ENCODE measurements at places on chromosomes 3 and 15.
A peak's percentile ranks its signal among the peaks of the same experiment; 100 is the strongest.

GRCh38 chr3:32359766-32360492, 31.7 kb upstream of the CMTM7 start:
- no peak for DNase-seq

DNA sequence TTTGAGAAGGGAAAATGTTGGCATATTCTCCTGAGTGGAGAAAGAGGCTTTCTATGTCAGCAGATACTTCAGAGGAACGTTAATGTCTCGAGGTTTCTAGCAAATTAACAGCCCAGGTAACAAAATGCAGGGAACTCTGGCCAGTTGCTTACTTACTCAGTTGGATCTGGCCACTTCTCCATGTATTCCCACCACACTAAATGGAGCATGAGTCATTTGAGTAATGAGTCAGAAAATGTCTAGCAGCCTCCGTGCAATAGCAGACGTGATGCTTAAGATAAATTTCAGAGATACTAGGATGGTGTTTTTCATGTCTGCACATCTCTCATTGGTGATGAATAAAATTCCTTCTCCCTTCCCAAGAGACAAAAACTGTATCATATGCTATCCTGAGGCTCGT, 671.5 kb downstream of the FHIT start:
- no peak for DNase-seq

GRCh38 chr15:38130740-38131498, 121.7 kb upstream of the SPRED1 start:
- DNase-seq: no peak

DNA sequence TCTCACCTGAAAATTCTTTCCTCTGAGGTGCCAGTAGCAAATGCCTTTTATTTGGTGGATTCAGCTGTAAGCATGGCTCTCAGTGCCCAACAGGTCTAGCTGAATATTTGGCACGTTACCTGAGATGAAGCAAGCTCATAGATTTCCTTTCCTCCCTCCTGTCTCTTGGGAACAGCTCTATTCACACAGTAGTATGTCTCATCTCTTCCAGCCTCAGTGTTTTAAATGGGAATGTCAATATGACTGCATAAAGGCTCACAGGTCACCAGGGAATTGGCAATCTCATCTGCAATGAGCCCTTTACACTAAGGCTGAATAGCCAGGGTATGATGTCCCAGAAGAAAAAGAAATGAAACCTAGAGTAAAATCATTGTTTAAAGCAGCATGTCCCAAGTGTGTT, 733.5 kb downstream of the NTRK3 start:
- DNase-seq: no peak

DNA sequence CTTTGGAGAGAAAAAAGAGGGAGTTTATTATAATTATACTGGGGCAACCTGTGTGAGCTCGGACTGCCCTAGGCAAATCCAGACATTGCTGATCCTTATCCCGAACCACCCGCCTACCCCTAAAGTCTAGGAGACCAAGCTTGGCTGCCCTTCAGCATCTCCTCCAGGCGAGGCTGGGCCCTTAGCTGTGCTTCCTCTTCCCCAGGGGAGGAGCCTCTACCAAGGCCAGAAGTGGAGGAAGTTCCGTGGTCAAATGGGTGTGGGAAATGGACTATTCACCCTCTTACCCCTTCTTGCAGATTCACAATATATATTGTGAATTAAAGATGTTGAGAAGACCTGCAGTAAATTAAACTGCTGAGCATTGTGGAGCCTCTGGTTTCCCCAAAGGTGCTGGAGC, 158.3 kb upstream of the HES1 start:
- DNase-seq: no peak

- no peak for DNase-seq
Measured at GRCh38 chr3:50571486-50571885, 2.2 kb downstream of the HEMK1 start.

- DNase-seq: no peak
Measured at GRCh38 chr3:156604642-156605144, 49.8 kb upstream of the SSR3 start.

GRCh38 chr3:152039887-152040286, 166.4 kb downstream of the SUCNR1 start:
- DNase-seq: no peak

DNA sequence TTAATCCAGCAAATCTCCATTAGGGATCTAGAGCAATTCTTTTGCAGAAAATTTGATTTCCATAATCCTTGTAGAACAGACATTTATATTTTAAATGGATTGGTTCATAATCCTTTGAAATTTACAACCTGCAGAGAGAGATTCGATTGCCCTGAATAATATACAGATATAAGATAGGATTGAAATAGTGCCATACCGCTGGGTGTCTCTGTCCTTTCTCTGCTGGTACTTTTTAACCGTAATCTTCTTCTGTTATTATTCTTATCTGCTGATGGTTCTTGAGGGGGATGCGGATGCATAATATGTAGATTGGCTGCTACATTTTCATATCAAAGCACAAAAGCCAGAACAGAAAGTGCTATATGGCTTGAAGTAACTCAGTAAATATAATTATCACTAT, 182.2 kb downstream of the CFAP20DC start:
- no peak for DNase-seq

DNA sequence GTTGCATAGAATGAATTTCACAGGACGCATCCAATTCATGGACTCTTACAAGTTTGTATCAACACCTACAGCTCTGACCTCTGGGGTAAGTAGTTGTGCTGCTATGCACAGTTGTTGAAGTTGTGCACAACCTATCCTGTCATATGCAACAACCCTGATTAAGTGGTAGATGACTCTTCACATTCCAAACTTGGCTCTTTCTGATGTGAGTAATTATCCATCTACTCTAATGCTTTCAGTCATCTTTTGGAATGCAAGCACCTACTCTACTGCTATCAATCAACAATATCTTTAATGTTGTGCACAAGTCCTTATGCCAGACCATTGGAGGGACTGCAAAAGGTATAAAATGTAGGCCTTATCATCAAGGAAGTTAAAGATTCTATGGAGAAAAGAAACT, 921.4 kb downstream of the MCTP2 start:
- DNase-seq: no peak

- DNase-seq: no peak
Measured at GRCh38 chr3:124965413-124965812, 30.9 kb upstream of the MUC13 start.

- peak; percentile 64 for DNase-seq
Measured at GRCh38 chr3:187748050-187748481, 2.8 kb upstream of the BCL6 start.

DNA sequence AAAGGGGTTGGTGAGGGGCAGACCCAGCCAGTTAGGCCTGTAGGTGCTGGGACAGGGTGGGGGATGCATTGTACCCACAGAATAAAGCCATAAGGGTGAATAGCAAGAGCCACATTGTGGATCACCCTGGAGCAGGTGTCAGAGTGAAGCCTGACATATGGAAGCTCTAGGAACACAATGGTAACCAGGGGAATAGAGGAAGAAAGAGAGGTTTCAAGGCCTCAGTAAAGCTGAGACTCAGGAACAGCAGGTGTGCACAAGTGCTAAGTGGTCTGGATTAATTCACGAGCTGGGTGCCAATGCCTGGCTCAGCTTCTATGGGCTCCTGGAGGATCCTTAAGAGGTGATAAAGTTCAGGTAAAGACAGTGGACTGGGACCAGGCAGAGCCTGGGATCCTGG, 323.7 kb upstream of the CTNNB1 start:
- peak; percentile 9 for DNase-seq

DNA sequence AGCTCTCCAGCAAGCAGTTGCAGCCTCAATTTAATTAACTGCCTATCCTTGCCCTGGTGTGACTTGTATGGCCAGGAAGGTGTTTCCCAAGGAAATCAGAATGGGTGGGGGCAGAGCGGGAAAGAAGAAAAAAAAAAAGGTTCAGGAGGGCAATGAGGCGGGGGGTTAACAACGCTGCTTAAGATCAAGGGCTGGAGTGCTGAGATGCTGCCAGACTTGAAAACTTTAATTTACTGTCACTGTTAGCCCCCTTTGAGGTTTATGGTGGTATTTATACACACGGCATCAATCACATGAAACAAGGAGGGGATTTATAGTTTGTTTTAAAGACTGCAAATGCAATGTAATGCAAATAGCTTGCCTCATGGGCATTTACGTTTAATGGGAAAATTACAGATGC, 319.4 kb upstream of the NR2F2 start:
- DNase-seq: no peak
